Mesendoderm (in vitro differentiated cells): ENCODE measurements at places on chromosomes 5 and 9.

DNA sequence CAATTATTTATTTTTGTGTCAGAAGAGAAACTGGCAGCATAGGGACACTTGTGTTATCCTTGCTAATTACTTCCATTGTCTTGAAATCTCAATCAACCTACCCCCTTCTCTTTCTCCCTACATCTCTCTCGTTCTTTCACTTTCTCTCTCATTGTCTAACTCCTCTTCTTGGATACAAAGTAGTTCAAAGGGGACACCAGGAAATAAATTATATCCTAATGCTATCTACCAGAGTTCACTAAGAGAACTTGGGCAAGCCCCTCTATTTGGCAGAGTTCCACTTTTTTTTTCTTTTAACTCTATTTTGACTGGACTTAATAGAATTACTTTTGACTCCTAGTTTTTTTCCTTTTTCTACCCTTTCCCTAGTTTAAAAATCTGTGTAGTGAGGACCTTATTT, 102.2 kb downstream of the MEF2C start:
- H3K4me1 ChIP-seq, result peaks cover 3% of the 10 kb centered on the region
- no peaks in the 10 kb centered on the region for H3K27me3 ChIP-seq
- H3K36me3 ChIP-seq, result no peaks in the 10 kb centered on the region
- H3K27ac ChIP-seq, result no peak overlapping the region

DNA sequence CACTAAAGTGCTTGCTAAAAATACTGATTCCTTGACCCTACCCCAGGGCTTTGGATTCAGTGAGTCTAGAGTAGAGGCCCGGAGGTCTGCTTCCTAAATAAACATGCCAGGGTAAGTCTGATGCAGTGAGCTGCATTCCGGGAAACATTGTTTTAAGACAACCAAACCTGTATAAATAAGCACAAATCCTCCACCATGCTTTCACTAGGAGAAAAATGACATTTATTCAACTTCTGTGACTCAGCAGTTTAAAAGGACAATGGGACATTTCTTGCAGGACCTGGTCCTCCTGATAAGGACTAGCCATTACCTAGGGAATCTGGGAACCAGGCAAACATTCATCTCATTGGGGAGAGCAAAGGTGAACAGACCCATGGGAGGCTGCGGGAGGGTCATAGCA, 335.3 kb downstream of the MLLT3 start:
- no peaks in the 10 kb centered on the region for H3K27me3 ChIP-seq
- DNase-seq, result peak; percentile 28
- H3K27ac ChIP-seq, result no peak overlapping the region
- no peaks in the 10 kb centered on the region for H3K4me1 ChIP-seq

- H3K27ac ChIP-seq, result no peak overlapping the region
- no peak for DNase-seq
- H3K27me3 ChIP-seq, result no peaks in the 10 kb centered on the region
- H3K4me3 ChIP-seq, result no peak overlapping the region
Observed at GRCh38 chr9:78923966-78924659, 627.2 kb downstream of the PSAT1 start.

DNA sequence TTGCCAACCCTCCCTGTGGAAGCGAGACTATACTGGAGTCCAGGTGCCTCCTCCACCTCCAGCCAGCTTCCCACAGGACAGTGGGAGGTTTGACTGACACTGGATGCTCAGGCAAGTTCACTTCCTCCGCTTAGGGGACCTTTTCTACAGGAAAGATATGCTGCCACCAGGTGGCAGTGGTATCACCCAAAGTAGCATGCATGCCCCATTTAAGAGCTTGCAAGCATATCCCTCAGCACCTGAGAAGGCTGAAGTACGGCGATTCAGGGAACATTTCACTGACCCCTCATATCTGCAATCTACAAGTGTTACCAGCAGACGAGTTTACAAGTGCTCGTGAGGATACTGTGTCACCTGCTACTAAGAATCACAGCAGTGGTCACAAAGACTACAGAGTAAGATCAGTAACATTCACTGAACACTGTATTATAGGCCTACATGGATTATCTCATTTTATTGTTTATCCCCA, 75.5 kb downstream of the KLHL3 start:
- peak; percentile 93 for DNase-seq
- H3K27ac ChIP-seq, result no peak overlapping the region
- no peak overlapping the region for H3K4me3 ChIP-seq
- H3K27me3 ChIP-seq, result no peaks in the 10 kb centered on the region

- H3K27me3 ChIP-seq, result no peaks in the 10 kb centered on the region
- peak; percentile 31 for DNase-seq
Observed at GRCh38 chr5:173326501-173326960, 1.7 kb downstream of the STC2 start.

DNA sequence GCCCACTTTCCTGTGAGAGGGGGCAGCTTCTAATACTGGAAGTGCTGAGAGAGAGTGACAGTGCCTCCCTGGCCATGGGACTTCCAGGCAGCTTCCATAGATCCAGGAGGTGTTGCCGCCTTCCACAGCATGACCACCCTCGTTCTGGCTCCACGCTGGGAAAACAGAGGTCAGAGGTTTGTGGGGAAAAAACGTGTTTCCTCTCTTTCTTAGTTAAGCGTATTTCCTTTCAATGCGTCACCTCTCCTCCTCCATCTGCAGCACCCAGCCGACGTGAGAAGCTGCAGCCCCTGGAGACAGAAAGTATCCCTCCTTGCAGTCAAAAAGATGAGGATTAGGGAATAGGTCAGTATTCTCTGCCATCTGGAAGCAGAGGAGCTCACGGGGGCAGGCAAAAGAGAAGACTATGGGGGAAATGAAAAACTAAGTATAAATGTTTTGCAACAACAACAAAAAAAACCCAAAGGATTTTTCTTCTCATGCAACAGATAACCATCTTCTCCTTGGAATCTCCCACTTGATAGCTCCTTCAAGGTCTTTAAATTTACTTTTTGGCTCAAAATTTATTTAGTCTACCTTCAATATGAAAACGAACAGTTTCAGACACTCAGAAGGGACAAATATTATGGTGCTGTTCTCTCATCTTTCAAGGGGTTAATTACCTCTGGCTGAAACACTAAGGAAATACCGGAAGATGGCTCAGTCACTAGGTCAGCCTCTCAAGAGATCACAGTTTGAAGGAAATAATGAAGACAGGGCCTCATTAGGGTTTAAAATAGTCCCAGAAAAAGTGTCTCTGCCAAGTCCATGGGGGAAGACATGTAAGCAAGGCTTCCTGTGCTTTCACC, 38.0 kb downstream of the MTMR12 start:
- peaks cover 18% of the 10 kb centered on the region for H3K4me1 ChIP-seq
- no peaks in the 10 kb centered on the region for H3K27me3 ChIP-seq
- H3K27ac ChIP-seq, result peak overlapping the region; percentile 54
- peaks cover 2% of the 10 kb centered on the region for H3K36me3 ChIP-seq
- peak; percentile 60 for DNase-seq

DNA sequence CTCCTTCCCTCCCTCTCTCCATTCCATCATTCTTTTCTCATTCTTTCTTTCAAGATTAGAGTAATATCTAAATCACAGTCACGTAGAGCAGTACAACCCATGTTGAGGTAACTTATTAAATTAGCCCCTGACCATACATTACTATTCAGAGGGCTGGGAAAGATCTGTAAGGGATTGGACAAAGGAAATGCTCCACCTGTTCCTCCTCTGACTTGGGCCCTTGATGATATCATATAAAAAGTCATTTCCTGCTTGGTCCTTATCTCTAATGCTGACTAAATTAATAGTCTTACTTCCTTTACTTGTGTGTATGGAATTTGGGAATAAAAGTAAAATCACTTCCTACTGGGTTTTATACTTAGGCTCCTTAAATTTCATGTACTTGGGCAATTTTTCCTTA, 40.8 kb downstream of the SNX18 start:
- DNase-seq, result no peak
- no peak overlapping the region for H3K4me3 ChIP-seq
- no peaks in the 10 kb centered on the region for H3K27me3 ChIP-seq
- H3K4me1 ChIP-seq, result no peaks in the 10 kb centered on the region

DNA sequence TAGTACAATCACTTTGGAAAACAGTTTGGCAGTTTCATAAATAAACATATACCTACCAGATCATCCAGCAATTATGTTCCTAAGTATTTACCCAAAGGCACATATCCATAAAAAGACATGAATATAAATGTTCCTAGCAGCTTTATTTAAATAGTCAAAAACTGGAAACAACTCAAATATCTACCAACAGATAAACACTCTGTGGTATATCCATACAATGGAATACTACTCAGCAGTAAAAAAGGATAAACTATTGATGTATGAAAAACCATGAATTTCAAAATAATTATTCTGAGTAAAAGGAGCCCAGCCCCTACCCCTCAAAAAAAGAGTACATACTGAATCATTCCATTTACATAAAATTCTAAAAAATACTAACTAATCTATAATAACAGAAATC, 232.7 kb upstream of the SLC30A5 start:
- no peak overlapping the region for H3K4me3 ChIP-seq
- H3K36me3 ChIP-seq, result no peaks in the 10 kb centered on the region
- DNase-seq, result no peak
- no peak overlapping the region for H3K27ac ChIP-seq

DNA sequence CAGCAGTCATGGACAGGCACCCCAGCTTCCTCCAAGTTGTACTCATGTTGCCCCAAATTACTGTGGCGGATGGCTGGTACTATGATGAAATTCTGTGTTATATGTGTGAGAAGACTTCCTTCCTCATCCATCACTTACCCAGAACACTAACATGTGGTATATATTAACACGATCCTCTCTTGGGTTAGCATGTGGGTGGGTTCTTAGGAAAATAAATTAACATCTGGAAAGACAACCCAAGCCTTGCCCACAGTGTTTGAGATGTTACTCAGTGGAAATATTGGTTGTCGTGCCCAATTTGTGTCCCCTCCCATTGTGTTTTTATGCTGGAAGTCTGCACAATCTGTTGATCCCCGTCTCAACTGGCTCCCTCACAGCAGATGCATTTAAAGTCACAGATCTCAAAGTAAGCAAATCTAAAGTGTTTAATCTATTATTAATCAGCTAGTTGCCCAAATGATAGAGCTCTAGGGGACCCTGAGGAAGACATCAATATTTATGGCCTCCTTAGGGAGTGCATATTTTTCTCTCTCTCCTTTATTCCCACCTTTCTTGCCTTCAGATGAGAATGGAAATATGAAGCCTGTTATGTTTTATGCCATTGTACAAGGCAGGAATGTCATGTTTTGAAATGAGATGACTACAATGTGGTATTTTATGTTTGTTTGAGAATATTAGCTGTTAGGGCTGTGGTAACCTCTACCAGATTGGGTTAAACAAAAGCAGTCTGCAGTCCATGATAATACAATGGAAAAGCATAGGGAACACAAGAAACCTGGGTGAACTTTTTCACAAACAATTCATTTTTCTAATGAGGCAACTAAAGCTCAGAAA, 93.9 kb downstream of the GRIA1 start:
- H3K4me3 ChIP-seq, result no peak overlapping the region
- no peak overlapping the region for H3K27ac ChIP-seq
- no peak for DNase-seq
- no peaks in the 10 kb centered on the region for H3K27me3 ChIP-seq

DNA sequence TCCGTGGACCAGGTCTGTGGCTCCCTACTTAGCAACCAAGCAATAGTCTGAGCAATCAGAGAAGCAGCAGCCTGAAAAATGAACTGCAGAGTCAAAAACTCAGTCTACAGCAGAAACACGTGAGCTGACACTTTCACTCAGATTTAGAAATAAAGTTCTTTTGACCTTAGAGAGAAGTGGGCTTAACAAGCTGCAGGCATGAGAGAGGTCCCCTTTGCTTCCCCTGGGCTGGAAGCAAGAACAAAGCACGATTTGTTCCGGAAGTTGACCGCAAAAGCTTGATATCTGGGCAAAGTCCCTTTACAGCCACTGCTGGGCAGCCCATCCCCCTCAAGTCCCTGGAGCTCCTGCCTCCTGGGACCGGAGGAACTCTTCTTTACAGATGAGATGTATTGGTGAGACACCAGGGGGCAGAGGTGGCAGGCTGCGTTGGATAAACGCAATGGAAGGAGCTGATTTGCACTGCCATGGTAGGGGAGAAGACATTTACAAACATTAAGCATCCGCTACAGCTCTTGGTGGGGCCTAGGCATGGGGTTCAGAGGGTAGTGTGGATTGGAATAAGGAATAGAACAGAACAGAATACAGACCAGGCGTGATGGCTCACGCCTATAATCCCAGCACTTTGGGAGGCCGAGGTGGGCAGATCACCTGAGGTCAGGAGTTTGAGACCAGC, 5.8 kb upstream of the SOWAHA start:
- peaks cover 6% of the 10 kb centered on the region for H3K27me3 ChIP-seq
- H3K4me3 ChIP-seq, result no peak overlapping the region
- H3K36me3 ChIP-seq, result no peaks in the 10 kb centered on the region
- DNase-seq, result peak; percentile 77
- H3K27ac ChIP-seq, result no peak overlapping the region
- peaks cover 3% of the 10 kb centered on the region for H3K4me1 ChIP-seq

- no peaks in the 10 kb centered on the region for H3K4me1 ChIP-seq
- H3K36me3 ChIP-seq, result peaks cover 10% of the 10 kb centered on the region
- no peaks in the 10 kb centered on the region for H3K27me3 ChIP-seq
- H3K27ac ChIP-seq, result no peak overlapping the region
Observed at GRCh38 chr5:6754766-6755165, 41.5 kb downstream of the TENT4A start.

- H3K36me3 ChIP-seq, result no peaks in the 10 kb centered on the region
- H3K27ac ChIP-seq, result no peak overlapping the region
- H3K4me1 ChIP-seq, result peaks cover 7% of the 10 kb centered on the region
- peak; percentile 90 for DNase-seq
- no peaks in the 10 kb centered on the region for H3K27me3 ChIP-seq
- H3K4me3 ChIP-seq, result no peak overlapping the region
Observed at GRCh38 chr5:74241751-74242140, 398.8 kb downstream of the ENC1 start.

DNA sequence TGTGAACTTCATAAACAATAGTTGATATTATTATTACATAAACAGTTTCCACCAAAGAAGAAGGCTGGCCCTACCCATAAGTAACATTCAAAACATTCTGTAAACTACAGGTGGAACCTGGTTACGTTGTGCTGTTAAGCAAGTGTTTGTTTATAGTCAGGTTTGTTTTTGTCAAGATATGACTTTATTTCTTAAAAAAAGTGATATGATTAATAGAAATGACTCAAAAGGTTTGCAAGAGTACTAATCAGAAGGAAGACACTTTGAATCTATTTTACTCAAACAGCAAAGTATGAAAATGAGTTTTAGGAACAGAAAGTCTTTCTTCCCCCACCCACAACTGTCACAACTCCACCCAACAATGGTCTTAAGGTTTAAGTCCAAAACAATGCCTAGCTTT, 220.8 kb downstream of the PLK2 start:
- H3K4me3 ChIP-seq, result no peak overlapping the region
- no peaks in the 10 kb centered on the region for H3K4me1 ChIP-seq

GRCh38 chr5:75681125-75681830, 36.0 kb downstream of the POC5 start:
- H3K36me3 ChIP-seq, result no peaks in the 10 kb centered on the region
- DNase-seq, result peak; percentile 30
- no peaks in the 10 kb centered on the region for H3K27me3 ChIP-seq
- H3K4me3 ChIP-seq, result no peak overlapping the region

GRCh38 chr9:21565155-21565554, 83.0 kb upstream of the IFNE start:
- H3K36me3 ChIP-seq, result no peaks in the 10 kb centered on the region
- no peaks in the 10 kb centered on the region for H3K27me3 ChIP-seq
- no peak for DNase-seq
- H3K27ac ChIP-seq, result no peak overlapping the region
- no peaks in the 10 kb centered on the region for H3K4me1 ChIP-seq
- no peak overlapping the region for H3K4me3 ChIP-seq

GRCh38 chr5:97906135-97906534, 723.1 kb upstream of the RIOK2 start:
- DNase-seq, result peak; percentile 36
- H3K27me3 ChIP-seq, result no peaks in the 10 kb centered on the region
- no peaks in the 10 kb centered on the region for H3K4me1 ChIP-seq
- no peak overlapping the region for H3K27ac ChIP-seq
- no peak overlapping the region for H3K4me3 ChIP-seq

- no peaks in the 10 kb centered on the region for H3K27me3 ChIP-seq
- no peak for DNase-seq
- H3K27ac ChIP-seq, result no peak overlapping the region
- no peak overlapping the region for H3K4me3 ChIP-seq
Observed at GRCh38 chr9:128614728-128615127, 41.9 kb downstream of the DYNC2I2 start.
